ENCODE measurements at places on chromosomes 7 and 10.
A peak's percentile ranks its signal among the peaks of the same experiment; 100 is the strongest.

DNA sequence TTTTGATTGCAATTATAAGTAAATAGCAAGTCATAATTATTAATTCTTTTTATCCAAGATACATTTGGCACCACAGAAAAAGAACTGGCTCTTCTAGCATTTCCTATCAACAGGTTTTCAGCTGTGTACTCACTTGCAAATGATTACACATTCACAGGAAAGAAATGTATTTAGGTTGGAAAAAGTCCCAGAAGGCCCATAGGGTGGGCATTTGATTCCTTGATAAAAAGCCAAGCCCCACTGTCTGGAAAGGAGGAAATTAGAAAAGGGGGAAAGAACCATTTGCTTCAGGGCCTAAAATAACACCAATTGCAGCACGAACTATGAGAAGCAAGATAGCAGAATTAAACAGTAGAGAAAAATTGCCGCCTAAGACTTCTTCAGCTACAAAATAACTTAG is 80.8 kb upstream of the COL1A2 start:
- peak; percentile 37 for DNase-seq

GRCh38 chr10:72030762-72031543 is 57.4 kb downstream of the SPOCK2 start:
- DNase-seq, result no peak

- DNase-seq, result no peak
Observed at GRCh38 chr10:1149793-1150637, 93.8 kb downstream of the WDR37 start.

GRCh38 chr10:110852255-110852896 is 19.4 kb upstream of the PDCD4 start:
- no peak for DNase-seq

- DNase-seq, result no peak
Observed at GRCh38 chr7:55464422-55464821, 99.3 kb downstream of the LANCL2 start.

- DNase-seq, result no peak
Observed at GRCh38 chr7:78296046-78296597, 497.5 kb downstream of the PHTF2 start.

DNA sequence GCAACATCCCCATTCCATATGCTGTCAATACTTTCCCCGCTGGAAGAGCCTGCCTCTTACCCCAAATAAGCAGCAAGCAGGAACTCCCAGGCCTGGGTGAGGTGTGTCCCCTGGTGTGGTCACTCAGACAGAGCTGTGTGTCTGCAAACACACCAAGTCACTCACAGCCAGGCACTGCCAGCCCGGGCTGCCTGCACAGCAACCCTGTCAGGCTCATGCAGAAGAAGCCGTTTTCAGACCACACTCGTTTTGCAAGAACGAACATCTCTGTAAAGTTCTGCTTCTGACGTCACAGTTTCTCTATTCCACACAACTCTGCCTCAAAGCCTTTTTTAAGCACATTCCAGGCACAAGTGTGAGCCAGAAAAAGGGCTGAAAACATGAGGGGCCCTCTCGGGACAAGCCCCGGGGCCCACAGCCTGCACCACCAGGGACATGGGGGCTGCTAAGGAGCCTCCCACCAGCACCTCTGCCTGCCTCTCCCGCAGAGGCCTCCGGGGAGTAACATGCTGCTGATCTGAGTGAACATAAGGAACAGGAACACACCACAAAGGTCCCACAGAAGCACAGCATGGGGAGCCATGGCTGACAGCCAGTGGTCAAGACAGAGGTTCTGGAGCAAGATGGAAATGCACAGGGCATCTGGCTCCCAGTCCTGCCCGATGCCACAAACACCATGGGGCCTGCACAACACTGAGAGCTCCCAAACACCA is 11.4 kb downstream of the PTPRN2 start:
- DNase-seq, result no peak

Measured in NCI-H2081 (cell line).